ENCODE measurements at places on chromosomes 2 and 18. TPM values are rescaled to one million over a fixed set of nuclear protein-coding genes. Genes with fewer than 3 reads are reported as not detected.

DNA sequence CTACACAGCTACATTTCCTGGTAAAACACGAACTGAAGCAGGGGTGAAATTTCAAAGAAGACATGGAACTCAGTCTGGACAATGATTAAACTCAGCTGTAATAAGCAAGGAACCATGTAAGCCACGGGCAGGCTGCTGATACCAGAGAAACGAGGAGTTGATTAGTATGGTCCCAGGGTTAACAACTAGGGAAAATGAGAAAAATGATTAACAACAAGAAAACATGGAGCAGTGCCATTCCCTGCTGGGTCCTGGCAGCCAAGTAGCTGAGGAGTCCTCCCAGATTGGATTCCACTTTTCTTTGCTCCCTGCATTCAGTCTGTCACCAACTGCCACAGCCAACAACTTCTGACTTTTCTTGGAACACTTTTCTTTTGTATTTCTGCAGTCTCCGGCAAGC lies 517.0 kb upstream of the KLHL29 start:
- no peaks in the 10 kb centered on the region for H3K36me3 ChIP-seq
- no peak overlapping the region for H3K4me3 ChIP-seq
- no peak overlapping the region for H3K27ac ChIP-seq
- DNase-seq: no peak

DNA sequence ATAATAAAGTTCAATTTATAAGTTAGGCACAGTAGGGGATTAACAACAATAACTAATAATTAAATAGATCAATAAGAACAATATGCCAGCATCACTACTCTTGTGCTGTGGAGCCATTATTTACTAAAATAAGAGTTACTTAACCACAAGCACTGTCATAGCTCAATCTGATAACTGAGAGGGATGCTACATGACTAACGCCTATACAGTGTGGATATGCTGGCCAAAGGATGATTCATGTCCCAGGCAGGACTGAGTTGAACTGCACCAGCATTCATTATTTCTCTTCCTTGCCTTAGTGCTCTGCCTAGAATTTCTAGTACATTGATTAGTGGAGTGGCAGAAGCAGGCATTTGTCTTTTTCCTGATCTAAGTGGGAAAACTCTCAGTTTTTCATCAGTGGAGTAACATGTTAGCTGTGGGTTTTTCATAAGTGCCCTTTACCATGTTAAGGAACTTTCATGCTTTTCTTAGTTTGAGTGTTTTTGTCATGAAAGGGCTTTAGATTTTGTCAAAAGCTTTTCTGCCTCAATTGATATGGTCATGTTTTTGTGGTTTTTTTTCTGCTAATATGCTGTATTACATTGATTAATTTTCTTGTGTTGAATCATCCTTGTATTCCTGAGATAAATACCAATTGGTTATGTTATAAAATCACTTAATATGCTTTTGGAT lies 21.7 kb downstream of the KIAA1328 start:
- H3K27me3 ChIP-seq: no peaks in the 10 kb centered on the region
- no peak overlapping the region for H3K27ac ChIP-seq
- H3K4me3 ChIP-seq: no peak overlapping the region
- DNase-seq: no peak

The VWA3B gene
- total RNA-seq: not detected

The ARHGAP25 gene
- 75.2 TPM for total RNA-seq

GRCh38 chr2:10083692-10084211 lies 3.5 kb upstream of the CYS1 start:
- H3K4me3 ChIP-seq: no peak overlapping the region
- no peaks in the 10 kb centered on the region for H3K36me3 ChIP-seq
- H3K27ac ChIP-seq: no peak overlapping the region
- peaks cover 53% of the 10 kb centered on the region for H3K27me3 ChIP-seq
- DNase-seq: no peak

DNA sequence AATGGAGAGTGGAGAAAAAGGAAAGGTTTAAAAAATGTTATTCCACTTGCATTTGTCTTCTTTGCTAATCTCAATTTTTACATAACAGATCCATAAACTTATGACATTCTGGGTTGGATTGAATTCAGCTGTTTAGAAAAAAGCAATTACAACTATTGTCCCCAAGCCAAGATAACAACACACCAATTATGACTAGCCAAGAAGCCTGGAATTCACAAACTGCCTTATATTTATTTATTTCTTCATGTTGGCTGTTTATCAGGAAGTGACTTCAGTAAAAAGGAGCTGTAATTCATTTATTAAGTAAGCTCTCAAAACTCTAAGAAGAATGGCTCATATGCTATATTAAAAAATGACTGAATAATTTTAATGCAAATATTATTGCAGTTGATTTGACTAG lies 137.4 kb downstream of the CALCRL start:
- H3K4me3 ChIP-seq: no peak overlapping the region
- no peaks in the 10 kb centered on the region for H3K4me1 ChIP-seq
- no peaks in the 10 kb centered on the region for H3K27me3 ChIP-seq
- H3K36me3 ChIP-seq: no peaks in the 10 kb centered on the region

GRCh38 chr2:55063713-55064323 lies 13.6 kb upstream of the RTN4 start:
- no peak overlapping the region for H3K27ac ChIP-seq
- no peak overlapping the region for H3K4me3 ChIP-seq
- H3K36me3 ChIP-seq: no peaks in the 10 kb centered on the region
- no peaks in the 10 kb centered on the region for H3K4me1 ChIP-seq

- peaks cover 10% of the 10 kb centered on the region for H3K4me1 ChIP-seq
- no peak overlapping the region for H3K27ac ChIP-seq
- no peak overlapping the region for H3K4me3 ChIP-seq
- H3K27me3 ChIP-seq: no peaks in the 10 kb centered on the region
- no peaks in the 10 kb centered on the region for H3K36me3 ChIP-seq
- DNase-seq: no peak
Measured at GRCh38 chr2:127790694-127791529, 20.1 kb downstream of the WDR33 start.

- no peaks in the 10 kb centered on the region for H3K36me3 ChIP-seq
- no peak overlapping the region for H3K27ac ChIP-seq
- H3K27me3 ChIP-seq: no peaks in the 10 kb centered on the region
- no peak overlapping the region for H3K4me3 ChIP-seq
- no peaks in the 10 kb centered on the region for H3K4me1 ChIP-seq
Measured at GRCh38 chr2:64599469-64599868, 54.2 kb downstream of the SERTAD2 start.

DNA sequence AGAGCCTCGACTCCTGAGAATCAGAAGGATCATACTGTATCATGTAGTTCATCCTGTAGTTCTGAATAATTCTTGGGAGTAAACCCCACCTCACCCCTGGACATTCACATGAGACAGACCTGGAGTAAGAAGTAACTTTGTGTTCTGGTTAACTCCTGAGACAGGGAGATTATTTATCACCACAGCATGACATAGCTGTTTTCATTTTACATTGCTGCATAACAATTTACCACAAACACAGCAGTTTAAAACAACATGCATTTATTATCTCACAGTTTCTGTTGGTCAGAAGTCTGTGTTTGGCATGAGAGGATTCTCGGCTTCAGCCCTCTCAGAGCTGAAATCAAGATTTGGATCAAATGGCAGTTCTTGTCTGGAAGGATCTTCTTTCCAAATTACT lies 855.8 kb upstream of the FANCL start:
- no peak overlapping the region for H3K4me3 ChIP-seq
- no peak for DNase-seq
- H3K27me3 ChIP-seq: no peaks in the 10 kb centered on the region
- no peak overlapping the region for H3K27ac ChIP-seq
- H3K36me3 ChIP-seq: no peaks in the 10 kb centered on the region

GRCh38 chr18:58638441-58638840 lies 9.6 kb upstream of the ALPK2 start:
- no peaks in the 10 kb centered on the region for H3K27me3 ChIP-seq
- H3K4me1 ChIP-seq: no peaks in the 10 kb centered on the region
- H3K4me3 ChIP-seq: no peak overlapping the region
- DNase-seq: no peak
- H3K27ac ChIP-seq: no peak overlapping the region
- H3K36me3 ChIP-seq: no peaks in the 10 kb centered on the region

DNA sequence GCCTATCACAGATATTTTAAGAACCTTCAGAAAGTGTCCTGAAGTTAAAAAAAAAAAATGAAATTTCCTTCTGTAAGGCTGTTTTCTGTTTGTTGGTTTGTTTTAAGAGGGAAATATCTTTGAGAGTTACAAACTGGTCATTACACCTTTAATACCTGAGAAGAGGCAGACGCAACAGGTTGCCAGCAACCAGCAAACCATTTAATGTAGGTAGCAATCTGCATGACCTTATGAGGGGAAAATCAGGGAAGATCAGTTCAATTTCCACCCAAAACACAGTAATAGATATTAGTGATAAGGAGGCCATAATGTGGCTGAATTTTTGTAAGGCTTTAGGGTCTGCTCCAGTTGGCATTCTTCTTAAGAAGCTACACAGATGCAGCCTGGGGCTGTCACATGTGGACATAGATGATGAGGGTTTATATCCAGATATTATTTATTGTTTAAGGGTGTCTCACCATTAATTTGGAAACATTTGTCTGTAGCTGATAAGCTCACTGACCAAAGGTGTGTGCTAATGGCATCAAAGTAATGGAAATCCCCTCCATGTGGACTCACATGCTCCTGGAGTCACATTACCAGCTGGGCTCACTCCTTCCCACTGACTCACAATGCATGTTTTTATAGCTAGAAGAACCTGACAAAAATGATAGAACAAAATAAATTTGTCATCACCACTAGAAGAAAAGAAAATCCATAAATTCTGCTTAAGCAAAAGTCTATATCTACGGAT lies 83.5 kb upstream of the DTNA start:
- no peaks in the 10 kb centered on the region for H3K27me3 ChIP-seq
- no peaks in the 10 kb centered on the region for H3K36me3 ChIP-seq
- no peak overlapping the region for H3K4me3 ChIP-seq
- H3K27ac ChIP-seq: no peak overlapping the region
- no peaks in the 10 kb centered on the region for H3K4me1 ChIP-seq
- no peak for DNase-seq

DNA sequence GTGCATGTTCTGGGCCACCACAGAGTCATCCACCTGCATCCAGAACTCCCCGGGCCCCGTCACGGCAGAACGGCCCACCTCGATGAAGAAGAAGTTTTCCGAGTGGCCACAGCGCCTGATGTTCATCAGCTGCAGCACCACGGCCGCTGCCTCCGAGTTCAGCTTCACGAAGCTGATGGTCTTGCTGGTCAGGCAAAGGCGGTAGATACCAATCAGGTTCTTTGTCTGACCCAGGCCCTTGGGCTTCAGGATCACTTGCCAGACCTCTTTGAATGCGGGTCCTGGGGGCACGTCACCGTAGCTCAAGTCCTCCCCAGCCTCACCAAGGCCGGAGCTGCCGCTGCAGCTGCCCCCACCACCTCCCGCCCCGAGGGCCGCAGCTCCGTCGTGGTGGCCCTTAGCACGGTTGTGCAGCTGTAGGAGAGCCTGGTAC lies 1.6 kb downstream of the IRS1 start:
- H3K4me1 ChIP-seq: peaks cover 15% of the 10 kb centered on the region
- no peaks in the 10 kb centered on the region for H3K27me3 ChIP-seq
- H3K4me3 ChIP-seq: peak overlapping the region; percentile 66
- no peak for DNase-seq

The TUBB8B gene
- total RNA-seq: not detected

The ST6GAL2 gene
- not detected for total RNA-seq

The CDH2 gene
- total RNA-seq: not detected

DNA sequence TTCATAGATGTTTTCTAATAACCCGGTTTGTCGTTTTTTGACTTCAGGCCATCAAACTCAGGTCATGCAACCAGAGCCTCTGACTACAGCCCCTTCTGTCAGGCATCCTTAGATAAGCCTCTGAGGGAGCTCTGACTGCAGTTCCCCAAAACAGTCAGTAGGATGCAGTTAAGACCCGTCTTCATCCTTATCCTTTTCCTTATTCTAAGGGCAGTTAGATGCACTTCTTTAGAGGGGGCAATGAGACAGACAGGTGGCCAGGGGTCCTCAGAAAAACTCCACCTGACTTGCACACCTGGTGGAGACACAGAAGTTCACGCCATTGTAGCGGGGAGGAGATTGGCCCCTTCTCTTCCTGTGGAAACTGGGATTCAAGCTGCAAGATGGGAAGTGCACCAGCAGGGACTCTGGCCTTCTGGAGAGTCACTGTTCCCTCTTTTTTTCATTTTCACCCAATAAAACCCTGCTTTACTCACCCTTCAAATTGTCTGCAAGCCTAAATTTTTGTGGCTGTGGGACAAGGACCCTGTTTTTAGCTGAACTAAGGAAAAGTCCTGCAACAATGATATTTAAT lies 104.8 kb upstream of the TFPI start:
- no peaks in the 10 kb centered on the region for H3K27me3 ChIP-seq
- H3K36me3 ChIP-seq: no peaks in the 10 kb centered on the region
- no peak overlapping the region for H3K27ac ChIP-seq
- no peak overlapping the region for H3K4me3 ChIP-seq
- no peaks in the 10 kb centered on the region for H3K4me1 ChIP-seq

The MARCHF4 gene
- not detected for total RNA-seq

The ADAM23 gene
- 0.98 TPM for total RNA-seq

- no peak for DNase-seq
- H3K4me1 ChIP-seq: peaks cover 49% of the 10 kb centered on the region
- no peak overlapping the region for H3K27ac ChIP-seq
- H3K4me3 ChIP-seq: no peak overlapping the region
- no peaks in the 10 kb centered on the region for H3K27me3 ChIP-seq
Measured at GRCh38 chr2:42117923-42118753, 51.0 kb upstream of the EML4 start.

DNA sequence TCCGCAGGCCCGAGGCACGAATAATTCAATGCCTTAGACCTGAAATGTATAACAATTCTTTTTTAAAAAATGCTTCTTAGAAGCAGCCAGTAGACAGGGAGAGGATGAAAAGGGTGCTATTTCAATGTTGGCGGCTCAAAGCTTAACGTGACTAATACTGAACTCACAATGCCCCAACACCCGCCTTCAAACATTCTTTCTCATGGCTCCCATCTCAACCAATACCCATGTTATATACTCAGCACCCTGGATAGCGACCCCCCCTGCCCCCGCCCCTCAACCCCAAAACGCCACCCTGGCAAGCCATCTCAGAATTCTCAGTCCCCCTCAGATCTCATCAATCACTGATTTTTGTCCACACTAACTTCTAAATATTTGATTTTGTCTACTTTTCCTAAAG lies 4.4 kb downstream of the FBXO41 start:
- no peak overlapping the region for H3K4me3 ChIP-seq
- no peaks in the 10 kb centered on the region for H3K27me3 ChIP-seq
- no peak for DNase-seq
- H3K4me1 ChIP-seq: peaks cover 13% of the 10 kb centered on the region

DNA sequence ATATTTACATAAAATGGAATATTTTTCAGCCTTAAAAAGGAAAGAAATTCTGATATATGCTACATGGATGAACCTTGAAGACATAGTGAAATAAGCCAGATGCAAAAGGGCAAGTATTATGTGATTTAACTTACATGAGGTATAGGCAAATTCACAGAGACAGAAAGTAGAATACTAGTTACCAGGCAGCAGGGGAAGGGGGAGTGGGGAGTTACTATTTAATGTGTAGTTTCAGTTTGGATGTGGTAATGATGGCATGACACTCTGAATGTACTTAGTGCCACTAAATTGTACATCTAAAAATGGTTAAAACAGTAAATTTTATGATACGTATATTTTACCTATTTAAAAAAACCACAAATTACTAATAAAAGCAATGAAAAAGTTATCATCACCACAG lies 12.1 kb downstream of the METTL4 start:
- H3K27ac ChIP-seq: no peak overlapping the region
- no peaks in the 10 kb centered on the region for H3K27me3 ChIP-seq
- no peaks in the 10 kb centered on the region for H3K36me3 ChIP-seq
- no peaks in the 10 kb centered on the region for H3K4me1 ChIP-seq

GRCh38 chr18:2914185-2914880 lies 67.5 kb downstream of the EMILIN2 start:
- H3K27me3 ChIP-seq: no peaks in the 10 kb centered on the region
- no peaks in the 10 kb centered on the region for H3K4me1 ChIP-seq
- no peak for DNase-seq
- no peak overlapping the region for H3K27ac ChIP-seq
- H3K36me3 ChIP-seq: peaks cover 23% of the 10 kb centered on the region
- H3K4me3 ChIP-seq: no peak overlapping the region
